Activated T-helper 1 cell treated with anti-CD3 and anti-CD28 coated beads, Interleukin-2, amount 50 U/mL, for 16 hours (primary cell): ENCODE measurements at places on chromosomes 6 and 20.

DNA sequence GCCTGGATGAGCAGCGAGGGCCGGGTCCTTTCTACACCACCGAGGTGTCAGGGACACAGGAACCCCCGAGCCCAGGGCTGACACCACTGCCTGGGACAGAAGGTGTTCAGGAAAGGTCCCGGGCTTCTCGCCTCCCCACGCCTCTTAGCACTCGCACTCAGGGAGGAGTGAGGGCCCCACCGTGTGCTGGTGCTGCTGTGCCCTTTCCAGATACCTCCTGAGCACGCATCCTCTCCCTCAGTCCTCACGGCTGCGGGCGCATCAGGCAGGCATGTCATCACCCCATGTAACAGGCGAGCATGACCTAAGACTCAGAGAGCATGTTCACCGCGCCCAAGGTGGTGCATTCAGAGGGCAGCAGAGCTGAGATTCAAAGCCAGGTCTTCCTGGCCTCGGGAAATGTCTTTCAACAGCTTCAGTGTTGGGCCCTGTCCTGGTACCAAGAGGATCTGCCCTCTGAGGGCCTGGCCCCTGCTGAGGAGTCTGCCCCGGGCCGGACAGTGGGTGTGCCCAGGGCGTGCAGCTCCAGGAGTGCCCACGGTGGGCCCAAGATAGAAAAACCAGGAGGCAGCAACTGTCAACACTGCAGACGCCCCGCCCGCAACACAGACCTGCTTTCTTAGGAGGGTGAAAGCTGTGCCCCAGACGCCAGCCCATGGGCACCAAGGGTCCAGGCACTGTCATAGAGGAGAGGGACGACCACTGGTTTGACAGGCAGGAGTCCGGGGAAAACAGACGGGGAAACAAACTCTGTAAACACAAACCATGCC is 29.2 kb downstream of the TGM2 start:
- DNase-seq, result no peak

- no peak for DNase-seq
Measured at GRCh38 chr6:157682856-157683481, 140.1 kb upstream of the SNX9 start.

GRCh38 chr20:59042151-59042795 is at the start of gene PRELID3B:
Gene PRELID3B (minus strand): TSS chr20:59042786. CDS start chr20:59042730, 56 bp downstream.
- DNase-seq, result no peak

- no peak for DNase-seq
Measured at GRCh38 chr6:5744497-5744896, 262.2 kb downstream of the NRN1 start.

- no peak for DNase-seq
Measured at GRCh38 chr20:53529658-53530057, 64.0 kb downstream of the ZNF217 start.

DNA sequence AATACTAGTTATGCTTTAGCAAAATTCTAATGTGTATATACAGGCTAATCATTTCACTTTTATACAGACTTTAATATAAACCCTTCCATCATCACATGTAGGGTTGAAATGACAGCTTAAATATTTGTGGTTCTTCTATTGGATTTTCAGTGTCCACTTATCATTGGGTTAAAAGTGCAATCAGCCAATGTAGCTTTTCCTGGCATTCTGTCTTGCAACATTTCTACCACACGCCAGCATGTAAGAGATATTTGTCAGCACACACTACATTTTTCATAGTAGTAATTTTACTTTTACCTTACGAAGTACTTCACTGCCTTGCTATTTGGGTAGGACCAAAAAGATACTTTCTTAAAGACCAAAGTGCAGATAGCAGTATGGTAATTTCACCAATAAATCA is 252.0 kb downstream of the TBX18 start:
- no peak for DNase-seq

DNA sequence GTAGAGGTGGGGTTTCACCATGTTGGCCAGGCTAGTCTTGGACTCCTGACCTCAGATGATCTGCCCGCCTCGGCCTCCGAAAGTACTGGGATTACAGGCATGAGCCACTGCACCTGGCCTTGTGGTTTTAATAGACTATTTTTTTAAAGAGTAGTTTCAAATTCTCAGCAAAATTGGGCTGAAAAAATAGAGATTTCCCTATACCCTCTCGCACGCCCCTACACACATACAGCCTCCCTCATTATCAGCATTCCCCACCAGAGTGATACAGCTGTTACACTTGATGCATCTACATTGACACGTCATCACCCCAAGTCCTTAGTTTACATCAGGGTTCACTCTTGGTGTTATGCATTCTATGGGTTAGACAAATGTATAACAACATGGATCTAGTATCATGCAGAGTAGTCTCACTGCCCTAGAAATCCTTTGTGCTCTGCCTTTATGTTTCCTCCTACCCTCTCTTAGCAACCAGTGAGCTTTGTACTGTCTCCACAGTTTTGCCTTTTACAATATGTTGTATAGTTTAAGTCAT is 103.6 kb downstream of the CDYL start:
- no peak for DNase-seq

GRCh38 chr20:12883507-12883885 is 125.3 kb upstream of the SPTLC3 start:
- DNase-seq, result no peak

DNA sequence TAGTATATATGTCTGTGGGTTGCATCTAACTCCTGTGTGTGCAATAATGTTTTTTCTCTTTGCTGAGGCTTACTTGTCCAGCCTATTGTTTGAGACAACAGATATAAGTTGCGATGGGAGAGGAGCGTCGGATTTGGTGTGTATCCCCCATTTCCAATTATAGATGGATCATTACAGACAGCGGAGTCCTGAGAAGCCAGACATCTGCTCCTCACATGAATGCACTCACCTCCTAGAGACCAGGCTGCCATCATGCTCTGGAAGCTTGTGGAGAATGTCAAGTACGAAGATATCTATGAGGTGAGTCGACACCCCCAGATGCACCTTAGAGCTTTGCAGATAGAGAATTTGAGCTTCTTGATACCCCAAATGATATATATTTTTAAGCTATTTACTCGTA is at the start of gene TFAP2B:
Gene TFAP2B, plus strand, starts transcription at position 199 of the 400 bp plus-strand sequence. Its CDS starts 21 bp downstream, at position 220.
- DNase-seq, result no peak

DNA sequence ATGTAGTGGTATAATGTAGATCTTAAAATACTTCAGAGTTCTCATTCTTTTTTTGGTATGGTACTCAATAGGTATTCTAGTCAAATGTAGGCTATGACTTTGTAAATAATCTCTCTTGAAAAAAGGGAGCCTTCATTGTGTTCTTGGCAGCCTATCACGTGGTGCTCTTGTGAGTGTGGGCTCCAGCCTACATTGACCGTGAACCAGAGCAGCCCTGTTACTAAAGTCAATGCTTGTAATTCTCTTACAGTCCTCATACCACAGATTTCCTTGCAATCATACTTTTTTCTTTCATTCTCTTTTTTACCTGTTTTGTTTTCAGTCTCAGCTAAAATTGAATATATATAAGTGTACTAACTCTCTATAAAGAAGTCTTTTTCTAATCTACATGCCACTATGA is 31.1 kb downstream of the ARID1B start:
- DNase-seq, result no peak

DNA sequence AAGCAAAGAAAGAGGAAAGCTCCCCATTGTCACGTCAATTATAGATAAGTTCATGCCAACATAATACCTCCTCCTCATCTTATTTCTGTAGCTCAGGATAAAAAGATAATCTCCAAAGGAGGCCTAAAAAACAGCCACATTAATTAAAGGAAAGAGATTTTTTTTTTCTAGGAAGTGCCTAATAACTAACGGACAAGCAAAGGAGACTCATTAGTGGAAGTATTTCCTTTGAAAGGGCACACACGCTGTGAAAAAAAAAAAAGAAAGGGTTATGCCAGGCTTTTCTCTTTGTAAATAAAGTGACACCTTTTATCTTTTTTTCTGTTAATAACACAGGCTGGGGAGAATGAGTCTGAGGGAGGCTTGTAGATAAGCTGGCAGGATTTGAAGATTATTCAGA is 55.7 kb downstream of the PCSK2 start:
- no peak for DNase-seq

- no peak for DNase-seq
Measured at GRCh38 chr6:152720974-152721373, 23.3 kb downstream of the MYCT1 start.

DNA sequence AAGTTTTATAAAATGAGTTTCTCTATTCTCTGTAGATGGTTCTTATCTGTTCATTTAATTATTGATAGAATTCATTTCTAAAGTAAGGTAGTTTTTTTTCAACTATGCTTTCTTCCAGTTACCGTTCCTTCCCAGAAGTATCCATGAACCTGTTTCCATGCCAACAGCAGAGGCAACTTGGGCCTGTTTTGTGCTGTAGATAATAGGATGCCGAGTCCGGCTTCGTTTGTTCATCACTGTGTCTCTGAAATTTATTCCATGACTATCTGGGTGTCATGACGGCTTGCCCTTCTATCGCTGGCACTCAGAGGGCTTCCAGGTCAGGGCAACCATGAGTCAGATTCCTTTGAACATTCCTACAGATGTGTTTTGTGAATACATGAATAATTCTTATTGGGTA is 190.4 kb downstream of the SYNDIG1 start:
- no peak for DNase-seq

DNA sequence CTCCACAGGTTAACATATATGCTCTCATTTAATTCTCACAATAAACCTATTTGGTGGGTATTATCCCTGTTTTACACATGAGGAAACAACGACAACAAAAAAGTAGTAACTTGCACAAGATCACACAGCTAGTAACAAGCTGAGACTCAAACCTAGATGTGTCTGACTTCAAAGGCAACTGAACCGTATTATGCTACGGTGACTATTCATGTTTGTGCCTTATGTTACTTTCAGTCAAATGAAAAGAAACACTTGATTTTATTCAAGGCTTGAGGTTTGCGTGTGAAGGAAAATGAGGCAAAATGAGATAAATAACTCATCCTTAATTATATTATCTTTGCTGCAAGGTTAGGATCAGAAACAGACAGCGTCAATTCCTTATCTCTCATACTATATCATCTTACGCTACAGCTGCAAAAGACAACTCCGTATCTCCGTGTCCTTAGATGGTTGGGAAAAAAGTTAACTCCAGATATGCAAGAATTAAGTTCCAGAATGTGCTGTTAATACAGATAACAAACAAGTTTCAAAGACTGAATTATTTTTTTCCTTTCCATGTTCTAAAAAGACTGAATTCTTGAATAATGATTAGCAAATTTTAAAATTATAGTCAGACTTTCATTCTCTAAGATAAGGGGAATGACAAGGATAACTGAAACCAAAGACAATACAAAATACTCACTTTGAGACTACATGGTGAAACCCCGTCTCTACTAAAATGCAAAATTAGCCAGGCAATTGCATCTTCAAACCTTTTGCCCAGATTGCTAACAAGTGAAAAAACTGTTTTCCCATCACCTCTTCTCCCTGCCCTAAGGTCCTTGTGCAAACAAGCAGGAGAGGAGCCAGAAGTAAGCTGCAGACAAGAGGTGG is 27.8 kb downstream of the STAU1 start:
- DNase-seq, result no peak

DNA sequence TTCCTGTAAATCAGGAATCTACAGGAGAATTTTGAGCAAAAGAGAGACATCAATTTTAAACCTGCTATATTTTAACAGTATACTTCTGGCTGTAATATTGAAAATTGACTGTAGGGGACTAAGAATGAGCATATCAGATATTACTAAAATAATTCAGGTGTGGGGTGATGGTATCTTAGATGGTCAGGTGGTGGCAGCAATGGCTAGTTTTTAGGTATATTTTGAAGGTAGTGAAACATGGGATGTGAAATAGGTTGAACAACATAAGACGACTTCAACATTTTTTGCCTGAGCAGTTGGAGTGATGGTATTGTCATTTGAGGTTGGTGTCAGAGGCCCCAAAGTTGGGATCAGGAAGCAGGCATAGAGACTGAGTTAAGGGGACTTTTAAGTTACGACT is 32.1 kb downstream of the FAM83B start:
- no peak for DNase-seq

DNA sequence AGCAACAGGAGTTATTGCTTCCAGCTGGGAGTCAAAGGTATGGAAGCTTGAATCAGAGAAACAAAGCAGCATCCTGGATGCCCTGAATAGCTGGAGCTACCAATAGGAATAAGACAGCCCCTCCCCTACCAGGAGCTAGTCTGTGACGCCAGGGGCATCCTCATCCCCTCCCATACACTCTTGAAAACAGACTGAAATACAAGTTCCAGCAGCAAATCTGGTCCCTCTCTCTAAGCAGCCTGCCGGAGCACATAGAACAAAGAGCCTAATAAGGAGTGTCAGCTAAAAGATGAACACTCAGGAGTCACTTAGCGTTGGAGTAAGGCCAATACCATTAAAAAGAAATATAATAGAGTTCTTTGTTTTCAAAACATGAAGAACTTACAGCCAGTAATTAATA is 25.6 kb downstream of the FILIP1 start:
- DNase-seq, result no peak

DNA sequence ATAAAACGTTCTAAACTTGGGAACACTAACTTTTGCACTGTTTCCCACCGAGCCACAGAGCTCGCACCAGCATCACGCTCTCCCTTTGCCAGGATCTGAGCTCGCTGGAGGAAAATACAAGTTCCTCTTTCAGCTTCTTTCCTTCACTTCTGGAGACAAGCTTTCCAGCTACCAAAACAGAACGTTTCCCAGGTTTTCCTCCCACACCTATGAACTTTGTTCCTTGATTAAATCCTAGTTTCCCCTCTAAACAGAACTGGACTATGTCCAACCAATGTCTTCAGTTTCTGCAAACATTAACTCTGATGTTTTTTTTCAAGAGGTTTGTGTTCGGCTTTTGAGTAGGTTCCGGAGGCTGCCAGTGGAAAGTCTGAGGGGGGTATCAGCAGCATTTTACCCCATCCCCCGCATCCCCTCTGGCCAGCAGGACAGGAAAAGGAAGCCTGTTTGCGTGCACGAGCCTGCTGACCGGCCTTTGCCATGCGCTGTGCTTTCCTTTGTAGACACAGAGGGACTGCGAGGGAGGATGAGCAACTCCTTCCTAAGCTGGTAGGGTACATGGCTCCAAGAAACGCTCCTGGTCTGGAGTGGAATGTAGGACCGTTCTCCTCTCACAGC is 135.5 kb downstream of the LY86 start:
- DNase-seq, result no peak

GRCh38 chr6:123565529-123565928 is 71.2 kb downstream of the TRDN start:
- DNase-seq, result no peak

- no peak for DNase-seq
Measured at GRCh38 chr6:125913864-125914351, 42.7 kb upstream of the HINT3 start.

DNA sequence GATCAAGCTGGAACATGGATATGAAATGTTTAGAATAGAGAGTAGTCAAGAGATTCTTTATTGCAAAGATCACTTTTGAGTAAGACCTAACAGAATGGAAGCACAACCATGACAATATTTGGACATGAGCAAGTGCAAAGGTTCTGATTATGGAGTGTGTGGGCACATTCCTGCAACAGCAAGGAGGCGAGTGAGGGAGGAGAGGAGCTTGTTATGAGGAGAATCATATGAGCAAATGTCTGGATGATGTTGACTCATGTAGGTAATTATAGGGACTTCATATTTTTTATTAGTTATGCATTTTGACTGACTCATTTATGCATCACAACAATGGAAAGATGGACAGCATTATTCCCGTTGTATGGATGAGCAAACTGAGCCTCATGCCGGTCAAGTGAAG is 100.8 kb upstream of the SLC35B3 start:
- no peak for DNase-seq
